ENCODE measurements at places on chromosomes 12 and 14.

DNA sequence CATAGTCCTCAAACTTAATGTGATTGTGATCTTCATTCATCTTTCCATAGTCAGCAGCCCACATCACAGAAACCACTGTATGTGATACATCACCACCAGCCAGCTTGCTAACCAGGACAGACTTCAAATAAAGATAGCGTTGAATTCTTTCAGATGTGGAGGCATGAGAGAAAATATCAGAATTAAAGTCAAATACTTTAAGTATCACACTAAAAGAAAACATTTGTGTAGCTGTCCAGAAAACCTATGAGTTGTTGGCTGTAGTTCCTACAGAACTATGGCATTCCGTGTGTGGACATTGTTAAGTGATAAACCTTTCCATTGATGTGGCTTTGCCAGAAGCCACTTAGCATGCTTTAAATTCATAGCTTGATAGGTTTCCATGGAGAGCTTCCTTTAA lies 105.1 kb downstream of the LLPH start:
- no peak for DNase-seq

DNA sequence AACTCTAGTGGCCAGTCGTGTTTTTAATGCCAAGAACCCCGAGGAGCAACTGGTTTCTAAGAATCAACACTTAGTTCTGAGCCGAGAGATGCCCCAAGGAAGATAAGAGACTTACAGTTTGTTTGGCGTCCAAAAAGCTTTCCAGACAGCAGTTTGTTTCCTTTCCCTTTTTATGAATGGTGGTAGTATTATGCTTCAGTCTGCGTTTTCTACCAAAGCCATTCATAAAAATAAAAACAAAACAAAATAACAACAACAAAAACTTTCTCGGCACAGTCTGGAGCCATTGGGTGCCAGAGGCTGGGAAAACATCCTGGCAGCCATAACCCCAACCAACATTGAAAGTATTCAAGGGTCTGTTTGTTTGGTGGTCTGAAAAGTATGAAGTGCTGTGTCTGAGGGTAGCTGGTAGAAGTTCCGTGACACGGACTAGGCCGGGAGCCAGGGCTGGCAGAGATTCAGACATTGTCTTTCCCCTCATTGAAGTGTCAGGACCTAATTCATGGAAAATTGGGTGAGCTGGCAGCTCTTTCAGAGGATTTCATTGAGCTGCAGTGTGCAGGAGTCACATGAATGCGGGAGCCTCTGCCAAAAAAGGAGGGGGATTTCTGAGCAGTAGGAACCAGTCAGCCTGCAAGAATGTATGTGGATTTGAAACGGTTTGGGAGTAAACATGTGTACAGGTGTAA lies 124.2 kb downstream of the HMGA2 start:
- DNase-seq, result no peak

DNA sequence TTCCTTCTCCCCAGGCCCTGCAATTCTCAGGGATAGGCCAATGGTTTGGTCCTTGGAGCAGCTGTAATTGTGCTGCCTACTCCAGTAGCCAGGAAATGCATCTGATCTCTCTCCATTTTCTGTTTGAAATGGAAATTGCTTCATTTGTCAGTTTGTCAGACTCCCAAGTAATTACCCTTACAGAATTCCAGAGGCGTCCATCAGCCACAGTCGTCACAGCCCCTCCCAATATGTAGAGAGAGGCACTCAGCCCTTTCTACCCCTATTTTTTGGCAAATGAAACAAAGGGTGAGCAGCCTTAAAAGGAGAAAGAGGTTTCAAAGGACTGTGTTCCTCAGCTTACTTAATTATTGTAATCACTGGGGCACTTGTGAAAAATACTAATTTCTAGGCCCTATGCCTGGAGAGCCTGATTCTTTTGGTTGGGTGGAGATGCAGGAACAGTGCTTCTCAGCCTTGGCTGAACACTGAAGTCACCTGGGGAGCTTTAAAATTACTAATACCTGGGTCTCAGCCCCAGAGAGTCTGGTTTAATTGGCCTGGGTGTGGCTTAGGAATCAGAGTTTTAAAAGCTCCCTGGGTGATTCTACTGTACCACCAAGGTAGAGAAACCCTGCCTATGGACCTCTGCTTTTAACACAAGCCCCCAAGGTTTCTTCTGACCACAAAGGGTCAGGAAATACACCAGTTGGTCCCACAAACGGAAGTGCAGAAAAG lies 190.0 kb downstream of the EMP1 start:
- no peak for DNase-seq

- no peak for DNase-seq
These were observed 5.3 kb upstream of the TBX5 start for GRCh38 chr12:114411071-114411837.

- DNase-seq, result no peak
These were observed 217.0 kb upstream of the MGAT4C start for GRCh38 chr12:86473231-86473630.

- DNase-seq, result no peak
These were observed 67.6 kb downstream of the AACS start for GRCh38 chr12:125132698-125133400.

DNA sequence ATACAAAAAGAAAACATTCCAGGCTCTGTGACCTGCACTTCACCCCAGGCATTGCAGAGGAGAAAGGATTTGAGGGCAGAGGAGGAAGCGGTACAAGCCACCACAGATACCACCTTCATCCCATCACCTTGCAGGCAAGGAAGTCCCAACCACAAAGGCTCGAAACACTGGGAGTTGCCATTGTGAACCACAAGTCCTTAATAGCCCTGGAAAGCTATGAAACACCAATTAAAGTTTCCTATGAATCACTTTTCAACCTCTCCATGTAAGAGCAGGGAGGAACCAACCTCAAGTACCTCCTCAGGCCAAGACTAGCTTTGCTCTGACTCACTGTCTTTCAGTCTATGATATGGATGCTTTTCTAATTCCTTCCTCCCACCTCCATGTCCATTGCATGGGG lies 27.0 kb downstream of the MAP3K9 start:
- no peak for DNase-seq

DNA sequence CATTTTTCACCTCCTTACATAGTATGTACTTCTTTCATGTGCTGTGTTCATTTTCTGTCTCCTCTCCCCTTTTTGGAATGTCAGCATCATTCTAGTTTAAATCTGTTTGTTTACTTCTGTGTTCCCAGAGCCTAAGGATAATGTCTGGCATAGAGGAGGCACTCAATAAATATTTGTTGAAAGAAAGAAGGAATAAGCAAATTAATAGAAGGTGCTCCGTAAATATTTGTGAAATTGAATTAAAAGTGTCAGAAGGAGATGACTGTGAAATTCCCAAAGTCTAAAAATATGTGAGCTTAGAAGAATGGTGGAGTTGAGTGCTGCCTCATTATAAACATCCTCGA lies 3.3 kb upstream of the CDKN1B start:
- no peak for DNase-seq

DNA sequence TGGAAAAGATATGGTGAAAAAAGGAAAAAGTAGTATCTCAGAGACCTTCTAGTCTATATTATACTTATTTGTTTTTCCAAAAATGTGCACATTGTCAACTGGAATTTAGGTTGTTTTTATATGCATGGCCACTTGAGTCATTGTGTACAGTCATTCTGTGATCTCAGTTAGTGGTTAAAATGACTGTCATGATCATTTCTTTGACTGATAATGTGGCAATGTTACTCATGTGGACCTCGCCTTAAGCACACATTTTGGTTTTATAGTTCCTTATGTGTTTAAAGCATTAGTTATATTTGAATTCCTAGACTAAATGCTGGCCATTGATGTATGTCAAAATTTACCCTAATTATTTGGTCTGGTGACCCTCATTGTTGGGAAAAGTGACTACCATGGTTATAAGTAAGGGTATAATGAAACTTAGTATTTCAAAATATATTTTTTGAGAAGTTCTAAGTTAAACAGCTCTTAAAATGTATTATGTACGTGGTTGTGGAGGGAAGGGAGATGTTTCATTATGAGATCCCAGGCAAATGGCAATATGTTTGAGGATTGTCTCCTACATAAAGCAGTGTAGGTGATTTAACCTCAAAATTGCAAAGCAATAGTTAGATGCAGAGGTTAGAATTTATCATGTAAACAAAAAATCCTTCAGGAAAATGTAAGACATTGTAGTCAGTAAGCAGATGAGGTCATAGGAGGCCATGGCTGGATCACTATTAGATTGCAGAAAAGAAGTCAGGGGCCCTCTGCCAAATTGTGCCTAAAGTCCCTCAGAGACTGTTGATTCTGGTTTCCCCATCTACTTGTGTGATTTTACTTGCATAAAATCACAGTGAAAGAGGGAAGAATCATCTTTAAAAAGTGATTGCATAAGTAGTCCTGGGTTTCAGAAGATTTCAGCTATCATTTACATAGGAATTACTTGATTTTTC lies 17.5 kb downstream of the PNMA1 start:
- DNase-seq, result no peak

DNA sequence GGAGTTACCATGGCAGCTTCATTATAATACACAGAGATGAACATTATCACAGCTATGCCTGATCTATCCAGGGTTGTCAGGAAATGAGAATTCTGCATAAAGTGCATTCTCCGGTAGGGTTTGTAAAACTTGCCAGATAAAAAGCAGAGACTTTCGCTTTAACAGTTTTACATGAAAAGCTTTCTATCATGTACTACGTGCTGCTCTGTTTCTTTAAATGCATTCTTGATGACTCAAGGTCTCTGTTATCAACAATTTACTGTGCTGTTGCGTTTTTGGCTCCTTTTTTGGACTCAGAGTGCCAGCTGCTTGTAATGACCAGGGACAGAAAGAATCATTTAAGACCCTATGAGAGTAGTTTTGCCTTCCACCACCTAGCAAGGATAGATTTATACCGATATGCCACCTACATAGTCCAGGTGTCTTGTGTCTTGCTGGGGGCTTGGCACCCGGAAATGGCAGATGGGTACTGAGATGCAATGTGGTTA lies 371.2 kb downstream of the BTG1 start:
- no peak for DNase-seq

DNA sequence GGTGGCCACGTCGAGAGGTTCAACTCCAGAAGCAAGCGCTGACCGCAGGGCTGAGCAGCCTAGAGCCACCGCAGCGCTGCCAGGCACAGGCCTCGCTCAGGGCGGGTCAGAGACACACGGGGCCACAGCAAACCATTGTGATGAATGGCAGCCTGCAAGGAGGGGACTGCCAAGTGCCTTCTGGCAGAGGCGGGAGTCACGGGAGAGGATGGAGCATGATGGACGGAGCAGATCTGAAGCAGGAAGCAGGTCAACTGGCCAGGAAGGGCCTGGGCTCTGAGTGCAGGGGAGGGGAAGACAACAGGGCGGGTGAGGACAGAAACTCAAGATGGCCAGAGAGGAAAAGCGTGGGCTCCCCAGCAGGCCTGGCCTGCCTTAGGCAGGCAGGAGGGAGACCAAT lies 49.8 kb downstream of the CDC42BPB start:
- no peak for DNase-seq
